Stimulated activated CD4-positive, alpha-beta T cell treated with anti-CD3 and anti-CD28 coated beads, TNF-alpha, amount 100 ng/mL, for 1 hour (primary cell): ENCODE measurements at places on chromosomes 12 and 14.

- no peak for DNase-seq
These were observed 37.0 kb upstream of the PMCH start for GRCh38 chr12:102234599-102234998.

DNA sequence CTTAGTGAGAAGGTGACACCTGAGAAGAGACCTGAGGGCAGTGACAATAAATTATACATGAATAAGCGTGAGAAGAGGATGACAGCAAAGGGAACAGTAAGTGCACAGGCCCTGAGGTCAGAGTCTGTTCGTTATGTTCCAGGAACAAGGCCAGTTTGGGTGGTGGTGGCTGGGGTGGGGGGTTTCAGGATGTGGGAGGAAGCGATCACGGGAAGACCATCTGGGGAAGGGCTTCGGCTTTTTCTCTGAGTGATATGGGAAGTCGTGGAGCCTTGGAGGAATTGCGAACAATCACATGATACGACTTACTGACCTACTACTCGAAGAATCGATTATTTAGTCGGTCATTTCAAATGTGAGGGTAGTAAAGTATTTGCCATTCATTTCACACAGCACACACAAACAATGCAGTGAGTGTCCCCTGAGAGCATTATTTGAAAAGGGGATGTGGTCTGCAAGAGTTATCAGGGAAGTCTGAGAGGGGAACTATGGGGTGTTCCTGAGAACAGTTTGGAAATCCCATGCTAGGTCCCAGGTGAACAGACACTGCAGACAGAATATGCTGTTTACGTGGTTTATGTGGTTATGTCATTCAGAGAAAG lies 94.7 kb downstream of the SLC38A1 start:
- DNase-seq: no peak

GRCh38 chr12:93387780-93388179 lies 10.1 kb downstream of the NUDT4 start:
- no peak for DNase-seq

DNA sequence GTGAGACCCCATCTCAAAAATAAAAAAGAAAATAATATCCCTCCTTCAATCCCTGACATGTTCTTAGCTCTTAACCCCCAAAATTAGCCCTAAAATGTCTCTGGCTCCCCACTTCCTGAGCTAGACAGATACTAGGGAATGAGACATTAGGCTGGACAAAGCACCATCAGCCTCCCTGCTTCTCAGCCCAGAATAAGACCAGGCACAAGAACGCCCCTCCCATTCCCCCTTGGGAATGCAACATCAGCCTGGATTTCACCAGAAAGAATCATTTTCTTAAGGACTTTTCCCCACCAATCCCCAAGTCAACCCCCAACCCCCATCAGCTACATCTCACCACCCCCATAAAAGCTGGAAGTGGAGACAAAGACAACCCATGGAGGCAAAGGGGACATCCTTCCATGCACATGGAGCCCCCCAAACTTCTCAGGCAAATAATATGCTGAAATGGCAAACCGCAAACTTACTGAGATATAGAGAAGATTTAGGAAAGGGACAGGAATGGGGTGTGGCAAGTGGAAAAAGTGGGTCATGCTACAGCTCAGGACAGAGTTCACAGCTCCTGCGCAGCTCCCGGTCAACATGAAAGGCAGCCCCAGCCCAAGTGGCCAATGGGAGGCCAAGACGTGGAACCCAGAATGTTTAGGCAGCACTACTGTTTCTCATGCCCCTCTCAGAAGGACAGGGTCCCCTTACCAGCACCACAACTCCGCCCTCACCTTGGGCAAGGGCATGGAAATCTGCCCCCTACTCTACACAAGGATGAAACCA lies 2.7 kb downstream of the CHD4 start:
- DNase-seq: no peak

GRCh38 chr14:82412545-82412944 lies 878.9 kb upstream of the SEL1L start:
- DNase-seq: no peak

GRCh38 chr12:114954511-114955055 lies 270.6 kb upstream of the TBX3 start:
- DNase-seq: no peak

GRCh38 chr12:15543347-15543746 lies 221.0 kb downstream of the PTPRO start:
- no peak for DNase-seq

DNA sequence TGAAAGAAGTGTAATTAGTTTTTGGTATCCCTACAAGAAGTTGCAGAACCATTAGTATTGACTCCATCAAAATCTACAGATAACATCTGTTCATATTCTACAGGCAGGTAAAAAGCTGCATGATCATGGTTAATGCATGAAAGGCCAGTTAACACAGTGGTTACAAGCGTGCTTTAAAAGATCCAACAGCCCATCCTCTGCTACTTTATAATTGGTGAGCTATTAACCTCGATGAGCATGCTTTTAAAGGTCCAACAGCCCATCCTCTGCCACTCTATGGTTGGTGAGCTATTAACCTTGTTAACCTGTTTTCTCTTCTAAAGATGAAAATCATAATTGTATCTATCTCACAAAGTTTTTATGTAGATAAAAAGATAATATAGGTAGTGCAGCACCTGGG lies 289.3 kb downstream of the DUSP6 start:
- DNase-seq: no peak

GRCh38 chr12:77842430-77842829 lies 11.7 kb downstream of the NAV3 start:
- DNase-seq: no peak

DNA sequence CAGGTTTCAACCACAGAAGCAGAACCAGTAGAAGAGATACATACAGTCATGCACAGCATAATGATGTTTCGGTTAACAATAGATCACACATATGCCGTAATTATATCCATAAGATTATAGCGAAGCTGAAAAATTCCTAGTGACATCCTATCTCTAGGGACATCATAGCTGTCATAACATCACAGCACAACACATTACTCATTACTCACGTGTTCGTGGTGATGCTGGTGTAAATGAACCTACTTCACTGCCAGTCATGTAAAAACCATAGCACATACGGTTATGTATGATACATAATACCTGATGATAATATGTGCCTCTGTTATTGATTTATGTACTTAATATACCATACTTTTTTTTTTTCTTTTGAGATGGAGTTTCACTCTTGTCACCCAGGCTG lies 44.7 kb downstream of the KLRG1 start:
- DNase-seq: no peak

- DNase-seq: no peak
These were observed 1.0 kb downstream of the TMEM30B start for GRCh38 chr14:61280092-61280525.

DNA sequence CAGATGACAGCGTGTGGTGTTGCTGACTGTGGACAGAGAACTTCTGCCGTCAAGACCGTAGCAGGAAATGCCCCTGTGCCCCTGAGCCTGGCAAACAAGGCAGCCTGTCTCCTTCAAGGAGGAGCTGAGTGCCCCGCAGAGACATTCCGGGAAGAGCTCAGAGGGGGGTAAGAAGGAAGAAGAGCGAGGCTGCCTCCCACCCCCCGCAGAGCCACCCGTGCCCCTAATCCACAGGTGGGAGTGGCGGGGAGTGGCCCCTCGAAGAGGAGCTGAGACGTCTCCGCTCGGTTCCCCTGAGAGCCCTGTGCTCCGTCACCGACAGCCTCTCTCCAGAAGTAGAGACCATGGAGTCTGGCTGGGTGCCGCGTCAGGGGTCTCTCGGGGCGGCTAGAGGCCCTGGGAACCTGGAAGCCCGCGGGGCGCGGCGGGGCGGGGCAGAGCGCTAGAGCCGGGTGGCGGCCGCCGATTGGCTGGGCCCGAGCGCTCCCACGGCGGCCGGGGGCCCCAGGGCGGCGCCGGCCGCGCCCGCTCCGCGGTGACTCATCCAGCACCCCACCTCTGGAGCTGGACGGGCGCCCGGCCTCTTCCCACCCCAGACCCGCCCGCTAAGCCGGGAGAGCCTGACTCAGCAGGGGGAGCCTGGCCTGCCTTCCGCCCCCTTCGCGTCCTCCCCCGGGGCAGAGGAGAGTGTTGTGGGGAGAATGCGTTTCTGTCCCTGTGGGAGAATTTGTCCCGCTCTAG lies 25.2 kb upstream of the KRT78 start:
- DNase-seq: no peak

GRCh38 chr12:67202011-67202677 lies 67.0 kb upstream of the CAND1 start:
- no peak for DNase-seq

DNA sequence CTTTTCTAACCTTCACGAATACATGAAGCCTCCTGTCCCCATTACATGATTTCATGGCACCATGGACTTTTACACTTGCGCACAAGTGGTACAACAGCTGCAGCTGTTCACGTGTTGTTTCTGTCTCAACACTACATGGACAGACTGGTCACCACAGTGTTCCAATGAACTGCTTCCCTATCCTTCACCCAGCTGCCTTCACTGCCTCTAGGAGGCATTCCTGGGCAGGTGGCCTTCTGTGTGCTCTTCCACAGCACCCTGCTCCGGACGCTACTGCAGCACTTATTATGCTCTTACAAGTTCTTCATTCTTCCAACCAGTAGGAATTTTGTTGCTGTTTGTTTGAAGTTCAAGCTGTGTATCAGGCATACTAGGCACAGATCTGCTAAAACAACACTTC lies 1.5 kb downstream of the MTERF2 start:
- no peak for DNase-seq

- no peak for DNase-seq
These were observed 69.0 kb upstream of the REP15 start for GRCh38 chr12:27627123-27627852.

DNA sequence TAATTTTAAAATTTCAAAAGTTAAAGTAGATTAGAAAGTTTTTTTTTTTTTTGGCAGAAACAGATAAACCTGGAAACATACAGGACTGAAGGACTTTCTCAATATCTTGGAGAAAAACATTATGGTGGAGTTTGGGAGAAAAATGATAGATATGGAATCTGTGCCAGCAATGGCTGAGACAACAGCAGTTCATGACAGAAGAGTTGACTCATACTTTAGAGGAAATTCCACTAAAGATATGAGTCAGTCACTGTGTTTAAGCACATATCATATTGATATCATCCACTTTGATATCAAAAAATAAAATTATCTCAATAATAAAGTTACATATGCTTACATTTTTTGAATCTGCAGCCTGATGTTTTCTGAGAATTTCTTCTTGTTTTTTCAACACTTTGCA lies 193.9 kb upstream of the OR4E1 start:
- DNase-seq: no peak

GRCh38 chr12:46470975-46471374 lies 98.4 kb upstream of the SLC38A2 start:
- no peak for DNase-seq

GRCh38 chr12:42099433-42099832 lies 45.2 kb downstream of the GXYLT1 start:
- DNase-seq: no peak

DNA sequence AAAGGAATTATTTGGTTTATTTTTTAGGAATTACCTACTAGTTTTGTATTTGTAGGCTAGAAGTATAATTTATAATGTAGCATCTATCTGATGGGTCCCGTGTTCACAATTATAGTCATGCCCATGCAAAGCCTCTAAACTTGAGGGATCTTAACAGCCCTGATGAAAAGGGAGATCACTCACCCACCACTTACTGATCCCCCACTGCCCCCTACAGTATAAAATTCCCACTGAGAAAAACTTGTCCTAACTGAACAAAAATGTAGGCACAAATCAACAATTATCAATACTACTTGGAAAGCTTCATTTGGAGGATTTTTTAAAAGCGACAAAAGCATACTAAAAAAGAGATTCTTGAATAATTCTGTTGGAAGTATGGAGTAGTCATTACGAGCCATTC lies 21.0 kb downstream of the WIF1 start:
- DNase-seq: no peak

- no peak for DNase-seq
These were observed 26.9 kb downstream of the ZFC3H1 start for GRCh38 chr12:71636704-71637115.

- DNase-seq: no peak
These were observed 16.4 kb downstream of the KRT18 start for GRCh38 chr12:52965337-52965731.

DNA sequence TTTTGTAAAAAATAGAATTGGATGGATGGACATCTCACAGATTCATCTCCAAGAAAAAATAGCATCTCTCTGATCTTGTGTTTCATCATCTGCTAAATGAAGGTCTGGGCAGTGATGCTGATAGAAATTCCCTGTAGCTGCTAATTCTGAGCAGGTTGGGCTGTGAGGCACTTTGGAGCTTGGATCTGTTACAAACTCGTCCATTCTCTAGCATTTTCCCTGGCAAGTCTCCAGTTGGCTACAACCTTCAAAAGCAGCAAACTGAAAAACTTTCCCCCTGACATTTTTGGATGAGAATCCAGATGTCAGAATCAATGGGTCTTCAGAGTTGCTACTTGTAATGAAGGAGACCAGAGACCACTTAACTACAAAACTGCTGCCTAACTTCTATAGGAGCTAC lies 72.7 kb downstream of the TPH2 start:
- no peak for DNase-seq

DNA sequence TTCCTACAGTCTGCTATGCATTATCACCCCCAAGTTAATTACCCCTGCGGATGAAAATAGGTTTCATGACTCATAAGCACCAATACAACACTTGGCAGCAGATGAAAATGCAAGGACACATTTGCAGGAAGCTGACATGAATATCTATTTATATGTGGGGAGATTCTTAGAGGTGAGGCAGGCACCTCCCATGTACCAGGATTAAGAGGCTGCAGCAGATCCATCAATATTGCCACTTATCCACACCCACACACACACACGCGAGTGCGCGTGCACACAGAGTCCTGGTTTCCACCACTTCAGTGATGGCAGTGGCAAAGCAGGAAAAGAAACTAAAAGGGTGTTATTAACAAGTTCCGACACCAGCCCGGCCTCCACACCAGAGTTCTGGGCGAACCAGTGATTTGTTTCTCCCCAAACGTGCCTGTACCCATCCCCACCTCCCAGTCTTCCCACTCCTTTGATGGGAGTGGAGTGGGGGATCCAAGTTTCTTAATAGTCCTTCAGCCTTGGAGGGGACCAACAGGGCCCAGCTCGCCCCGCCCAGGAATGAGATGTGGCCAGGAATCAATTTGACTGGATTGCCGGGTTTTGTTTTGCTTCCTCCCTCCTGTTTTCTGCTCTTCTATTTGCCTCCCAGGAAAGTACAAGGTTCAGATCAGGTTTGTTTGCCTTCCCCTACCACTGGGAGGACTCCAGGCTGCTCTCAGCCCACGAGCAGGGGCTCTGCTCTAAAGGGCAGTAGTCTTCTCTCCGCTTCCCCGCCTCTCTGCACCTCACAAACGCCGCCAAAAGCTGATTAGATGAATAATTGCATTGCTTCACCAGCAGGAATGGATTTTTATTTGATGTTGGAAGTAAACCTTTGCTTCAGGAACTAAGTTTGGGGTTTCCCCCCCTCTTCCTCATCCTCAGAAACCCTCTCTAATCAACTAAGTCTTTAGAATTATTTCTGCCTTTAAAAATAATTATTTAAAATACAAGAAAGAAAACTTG lies 5.2 kb downstream of the IRF2BPL start:
- DNase-seq: no peak

- no peak for DNase-seq
These were observed 5.4 kb upstream of the EML5 start for GRCh38 chr14:88798156-88798555.

GRCh38 chr12:95326445-95326844 lies 108.8 kb downstream of the VEZT start:
- no peak for DNase-seq

GRCh38 chr14:30077946-30078345 lies 150.3 kb upstream of the PRKD1 start:
- no peak for DNase-seq

- no peak for DNase-seq
These were observed 9.7 kb upstream of the MAGOHB start for GRCh38 chr12:10623131-10623530.
